ENCODE measurements at places on chromosomes 6 and 20. TPM values are rescaled to one million over a fixed set of nuclear protein-coding genes. Genes with fewer than 3 reads are reported as not detected.

SYTL3 gene
- 45.2 TPM for total RNA-seq

RIMS4 gene
- not detected for total RNA-seq

GJA1 gene
- total RNA-seq = not detected

DUSP15 gene
- total RNA-seq = not detected

GFRAL gene
- total RNA-seq = not detected

SLC26A8 gene
- total RNA-seq = not detected

C20orf144 gene
- total RNA-seq = 0.22 TPM

HRH3 gene
- not detected for total RNA-seq

MAP7 gene
- total RNA-seq = 2.6 TPM

BTNL2 gene
- total RNA-seq = not detected

BEND3 gene
- 2.1 TPM for total RNA-seq

DPPA5 gene
- not detected for total RNA-seq

C20orf202 gene
- total RNA-seq = not detected

SPTLC3 gene
- total RNA-seq = 0.17 TPM

OR12D3 gene
- total RNA-seq = not detected

IRF4 gene
- total RNA-seq = 279 TPM

SRMS gene
- total RNA-seq = not detected

CLPSL1 gene
- not detected for total RNA-seq

GDAP1L1 gene
- not detected for total RNA-seq

TRIM27 gene
- 65.2 TPM for total RNA-seq

RIPPLY2 gene
- total RNA-seq = not detected

LRRN4 gene
- total RNA-seq = not detected

SLC17A2 gene
- total RNA-seq = not detected

VIP gene
- total RNA-seq = not detected

PACSIN1 gene
- total RNA-seq = 0.78 TPM

VGLL2 gene
- total RNA-seq = not detected

SUPT3H gene
- total RNA-seq = 8.2 TPM

ECI2 gene
- 24.5 TPM for total RNA-seq

RIN2 gene
- total RNA-seq = not detected

GRM4 gene
- total RNA-seq = not detected

TMEM170B gene
- 1.3 TPM for total RNA-seq

RBPJL gene
- total RNA-seq = not detected

PLEKHG1 gene
- total RNA-seq = 0.43 TPM

FOXS1 gene
- not detected for total RNA-seq

FAM209B gene
- 1.3 TPM for total RNA-seq

IPCEF1 gene
- total RNA-seq = 20.0 TPM

PRSS35 gene
- total RNA-seq = not detected

Measured in activated naive CD4-positive, alpha-beta T cell treated with anti-CD3 and anti-CD28 coated beads, Interleukin-2, amount 10 ng/mL, durations not matched to agents 5 hours and 36 hours (primary cell).